Esophagus mucosa (tissue), 1 donor: ENCODE measurements at places on chromosomes 5 and 9.
A peak's percentile ranks its signal among the peaks of the same experiment; 100 is the strongest.

DNA sequence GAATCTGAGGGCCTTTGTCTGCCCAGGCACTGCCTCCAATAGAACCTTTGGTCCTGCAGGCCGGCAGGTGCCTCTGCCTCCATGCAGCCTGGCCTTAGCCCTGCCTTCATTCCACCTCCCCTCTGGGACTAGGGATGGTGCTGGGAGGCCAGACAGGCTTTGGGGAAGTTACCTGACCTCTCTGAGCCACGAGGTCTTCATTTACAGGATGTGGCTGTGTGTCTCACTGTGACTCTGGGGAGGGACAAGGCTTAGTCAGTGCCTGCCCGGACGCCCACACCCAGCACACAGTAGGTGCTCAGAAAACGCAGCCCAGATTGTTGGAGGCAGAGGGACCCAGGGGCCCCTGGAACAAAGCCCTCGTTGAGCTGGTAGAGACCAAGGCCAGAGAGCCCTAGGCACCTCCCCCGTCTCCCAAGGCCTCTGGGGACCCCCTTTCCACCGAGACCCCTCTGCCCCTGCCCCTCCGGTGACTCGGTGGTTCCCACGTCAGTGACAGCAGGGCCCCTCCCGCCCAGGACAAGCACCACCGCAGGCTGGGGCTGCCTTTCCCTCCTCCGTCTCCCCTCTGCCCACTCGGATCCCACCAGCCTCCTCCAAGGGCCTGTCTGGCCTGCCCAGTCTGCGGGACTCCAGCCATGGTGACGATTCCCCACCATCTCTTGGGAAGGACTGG, 46.9 kb upstream of the EGFL7 start:
- no peak for ATAC-seq

DNA sequence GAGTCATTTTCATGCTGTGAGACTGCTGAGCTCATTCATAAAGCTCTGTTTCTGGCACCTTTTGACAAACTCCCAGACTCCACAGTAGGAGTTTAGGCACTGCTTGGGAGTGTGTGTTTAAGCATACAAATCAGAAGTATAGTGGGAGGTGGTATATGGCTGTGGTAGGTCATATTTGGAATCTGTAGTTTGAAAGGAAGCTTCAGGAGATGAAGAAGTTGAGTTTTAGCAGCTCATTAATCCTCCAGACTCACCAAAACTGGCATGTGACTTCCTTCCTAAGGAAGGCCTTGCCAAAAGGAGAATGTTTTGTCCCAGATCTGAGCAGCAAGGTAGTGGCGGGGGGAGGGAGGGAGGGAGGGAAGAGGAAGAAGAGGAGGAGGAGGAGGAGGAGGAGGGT, 52.8 kb downstream of the SAXO1 start:
- ATAC-seq = no peak

DNA sequence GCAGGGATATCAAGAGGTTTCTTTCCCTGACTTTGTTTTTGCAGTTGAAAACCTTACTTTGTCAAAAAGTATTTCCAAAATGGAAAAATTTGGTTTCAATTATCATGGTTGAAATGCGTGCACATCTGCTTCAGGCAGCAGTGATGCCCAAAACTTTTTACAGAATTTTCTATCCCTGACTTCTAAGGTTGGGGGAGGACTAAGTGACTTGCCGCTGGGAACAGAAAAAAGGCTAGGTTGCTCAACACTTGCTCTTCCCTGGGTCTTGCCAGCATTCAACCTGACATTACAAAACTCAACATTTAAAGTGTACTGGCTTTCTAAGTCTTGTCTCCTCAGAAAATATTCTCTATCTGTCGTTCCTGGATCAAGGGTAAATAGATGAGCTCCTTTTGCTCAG, 4.7 kb downstream of the KLHL3 start:
- ATAC-seq = no peak

- no peak for ATAC-seq
Observed at GRCh38 chr5:149323621-149324205, 21.6 kb upstream of the GRPEL2 start.

DNA sequence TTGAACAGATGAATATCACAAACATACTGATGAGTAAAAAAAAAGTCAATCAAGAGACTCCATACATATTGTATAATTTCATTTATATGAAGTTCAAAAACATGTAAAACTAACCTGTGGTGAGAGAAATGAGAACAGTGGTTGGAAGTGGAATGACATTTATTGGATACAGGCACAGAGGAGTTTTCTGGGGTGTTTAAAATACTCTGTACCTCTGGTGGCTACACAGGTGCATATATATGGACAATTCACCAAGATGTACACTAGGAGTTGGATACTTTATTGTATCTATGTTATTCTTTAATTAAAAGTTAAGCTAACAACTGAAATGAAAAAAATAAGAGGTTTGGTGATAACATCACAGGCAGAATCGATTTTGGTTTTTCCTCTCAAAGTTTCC, 14.1 kb downstream of the FOXD1 start:
- no peak for ATAC-seq

GRCh38 chr5:22044229-22044628, 808.9 kb downstream of the CDH12 start:
- ATAC-seq = no peak

DNA sequence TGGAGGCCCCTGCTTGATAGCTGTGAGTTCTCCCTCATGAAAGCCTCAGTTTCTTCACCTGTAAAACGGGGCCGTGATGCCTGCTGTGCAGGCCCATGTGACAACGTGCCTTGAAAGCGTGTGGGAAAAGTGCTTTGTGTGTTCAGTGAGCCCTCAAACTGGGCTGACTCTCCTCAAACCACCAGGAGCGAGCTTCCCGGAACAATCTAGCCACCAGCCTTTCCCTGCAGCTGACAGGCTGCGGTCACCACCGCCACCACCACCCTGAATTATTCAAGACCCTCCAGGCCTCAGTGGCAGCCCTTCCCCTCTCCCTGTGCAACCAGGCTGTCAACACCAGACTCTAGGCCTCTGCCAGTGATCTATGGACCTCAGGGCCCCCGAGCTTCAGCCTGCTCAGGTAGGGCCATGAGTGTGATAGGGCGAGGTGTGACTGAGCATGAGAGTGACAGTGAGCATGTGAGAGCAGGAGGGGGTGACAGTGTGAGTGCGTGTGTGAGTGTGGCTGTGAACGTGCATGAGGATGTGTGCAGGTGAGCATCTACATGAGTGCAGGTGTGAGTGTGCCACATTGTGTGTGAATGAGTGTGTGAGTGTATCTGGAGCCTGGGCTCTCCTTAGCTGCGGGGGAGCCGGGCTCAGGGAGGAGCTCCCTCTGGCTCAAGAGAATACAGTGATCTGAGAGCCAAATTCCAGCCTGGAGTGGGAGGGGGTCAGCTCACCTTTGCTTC, 53.3 kb upstream of the PSD2 start:
- no peak for ATAC-seq

- ATAC-seq = no peak
Observed at GRCh38 chr5:125125031-125125823, 378.8 kb upstream of the ZNF608 start.

- peak; percentile 13 for ATAC-seq
Observed at GRCh38 chr5:35308421-35308820, 78.1 kb upstream of the PRLR start.

GRCh38 chr9:23662320-23662719, 163.7 kb downstream of the ELAVL2 start:
- no peak for ATAC-seq
